ENCODE measurements at places on chromosomes 1 and 21. TPM values are rescaled to one million over a fixed set of nuclear protein-coding genes. Genes with fewer than 3 reads are reported as not detected.

Gene LRRC38
- not detected for total RNA-seq

Gene RGSL1
- not detected for total RNA-seq

Gene SYTL1
- total RNA-seq, result 28.9 TPM

Gene UBE2U
- not detected for total RNA-seq

Gene TBX15
- total RNA-seq, result not detected

Gene PERM1
- 0.23 TPM for total RNA-seq

Gene OXCT2
- total RNA-seq, result 3.2 TPM

Gene OR6N1
- not detected for total RNA-seq

Gene ADAMTSL4
- total RNA-seq, result 18.4 TPM

Gene DUSP23
- total RNA-seq, result 53.3 TPM

Gene TRNP1
- total RNA-seq, result 94.1 TPM

Gene TM2D1
- total RNA-seq, result 60.4 TPM

Gene KCNH1
- total RNA-seq, result not detected

Gene PIK3C2B
- total RNA-seq, result 3.2 TPM

Gene IL20
- 13.7 TPM for total RNA-seq

Gene CNKSR1
- total RNA-seq, result 14.1 TPM

Gene C4BPA
- total RNA-seq, result not detected

Gene YY1AP1
- 40.9 TPM for total RNA-seq
